ENCODE measurements at places on chromosomes 13 and 19. TPM values are rescaled to one million over a fixed set of nuclear protein-coding genes. Genes with fewer than 3 reads are reported as not detected.

Gene PIP5K1C
- 14.4 TPM for total RNA-seq

Gene RASAL3
- total RNA-seq: not detected

Gene KIR2DL4
- not detected for total RNA-seq

Gene CEBPA
- 11.2 TPM for total RNA-seq

Gene PTPRH
- total RNA-seq: 5.8 TPM

Measured in A549 treated with ZK216348 at 1 μM for 4 hours (cell line).